ENCODE measurements at places on chromosomes 1 and 21.

DNA sequence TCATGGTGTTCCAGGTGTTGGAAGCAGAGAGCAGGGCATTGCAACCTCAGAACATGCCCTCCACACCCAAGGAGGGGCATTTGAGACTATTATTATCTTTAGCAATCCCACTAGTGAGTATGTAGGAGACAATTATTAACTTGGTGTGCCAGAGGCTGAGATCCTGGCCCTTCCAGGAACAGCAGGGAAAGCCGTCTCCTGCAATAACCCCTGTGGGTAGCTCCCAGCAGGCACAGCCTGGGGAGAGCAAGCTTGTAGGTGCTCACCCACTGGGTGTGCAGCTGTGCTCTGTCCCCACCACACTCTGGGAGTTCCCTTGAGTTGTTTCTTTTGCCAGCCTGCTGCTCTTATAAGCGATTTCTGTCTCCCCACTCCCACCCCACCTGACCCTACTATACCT lies 10.3 kb downstream of the CFAP107 start:
- no peak for DNase-seq

DNA sequence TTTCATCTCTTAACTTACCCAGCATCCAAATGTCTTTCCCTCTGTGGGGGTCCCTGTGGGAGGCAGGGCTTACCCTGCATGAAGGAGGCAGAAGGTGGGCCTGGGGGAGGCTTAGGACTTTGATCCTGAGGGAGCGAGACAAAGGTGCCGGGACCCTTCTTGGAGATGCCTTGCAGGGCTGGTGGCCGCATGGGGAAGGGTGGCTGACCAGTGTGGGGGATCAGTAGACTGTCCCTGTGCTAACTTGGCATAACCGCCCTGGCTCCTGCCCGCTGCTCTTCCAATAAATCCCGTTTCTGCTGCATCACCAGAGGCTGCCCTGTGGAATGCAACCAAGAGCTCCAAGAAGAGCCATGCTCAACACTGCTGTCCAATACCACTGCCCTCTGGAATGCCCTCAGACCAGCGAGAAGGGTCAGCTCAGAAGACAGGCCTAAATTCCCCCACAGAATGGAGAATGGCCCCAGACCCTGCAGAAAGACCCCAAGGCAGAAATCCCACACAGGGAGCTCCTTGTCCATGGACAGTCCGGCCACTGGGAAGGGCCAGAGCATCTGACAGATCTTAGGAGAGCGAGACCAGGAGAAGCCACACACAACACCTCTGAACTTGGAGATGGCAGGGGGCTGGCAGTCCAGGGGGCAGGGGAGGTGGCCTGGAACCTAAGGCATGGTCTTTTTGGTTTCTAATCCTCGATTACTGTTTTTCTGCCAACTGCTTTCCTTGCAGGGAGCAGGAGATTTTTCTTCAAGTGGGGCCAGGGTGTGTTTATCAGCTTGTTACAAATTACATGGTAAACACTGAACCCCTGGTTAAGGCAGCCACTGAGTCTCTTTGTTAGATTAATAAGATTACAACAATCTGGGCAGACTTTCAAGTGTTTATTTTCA lies 46.7 kb upstream of the DMRTB1 start:
- DNase-seq = no peak

DNA sequence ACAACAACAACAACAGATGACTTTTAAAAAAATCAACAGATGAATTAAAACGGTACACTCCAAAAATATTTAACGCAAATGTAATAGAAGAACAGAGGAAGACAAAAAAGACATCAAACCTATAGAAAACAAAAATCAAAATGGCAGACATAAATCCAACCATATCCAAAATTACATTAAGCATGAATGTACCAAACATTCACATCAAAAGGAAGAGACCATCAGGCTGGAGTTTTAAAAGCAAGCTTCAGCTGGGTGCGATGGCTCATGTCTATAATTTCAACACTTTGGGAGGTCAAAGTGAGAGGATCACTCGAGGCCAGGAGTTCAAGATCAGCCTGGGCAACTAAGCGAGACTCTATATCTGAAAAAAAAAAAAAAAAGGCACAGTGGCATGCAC lies 116.2 kb downstream of the SMYD3 start:
- no peak for DNase-seq

- DNase-seq = no peak
Measured at GRCh38 chr1:217109928-217110327, 386.7 kb upstream of the ESRRG start.

- DNase-seq = no peak
Measured at GRCh38 chr1:111127923-111128643, 11.8 kb downstream of the DRAM2 start.

Measured in activated T-cell treated with anti-CD3 and anti-CD28 coated beads for 48 hours (primary cell).